Urinary bladder (tissue), 4 donors: ENCODE measurements at places on chromosomes 5 and 9. TPM values are rescaled to one million over a fixed set of nuclear protein-coding genes. Genes with fewer than 3 reads are reported as not detected.
A peak's percentile ranks its signal among the peaks of the same experiment; 100 is the strongest.

DNA sequence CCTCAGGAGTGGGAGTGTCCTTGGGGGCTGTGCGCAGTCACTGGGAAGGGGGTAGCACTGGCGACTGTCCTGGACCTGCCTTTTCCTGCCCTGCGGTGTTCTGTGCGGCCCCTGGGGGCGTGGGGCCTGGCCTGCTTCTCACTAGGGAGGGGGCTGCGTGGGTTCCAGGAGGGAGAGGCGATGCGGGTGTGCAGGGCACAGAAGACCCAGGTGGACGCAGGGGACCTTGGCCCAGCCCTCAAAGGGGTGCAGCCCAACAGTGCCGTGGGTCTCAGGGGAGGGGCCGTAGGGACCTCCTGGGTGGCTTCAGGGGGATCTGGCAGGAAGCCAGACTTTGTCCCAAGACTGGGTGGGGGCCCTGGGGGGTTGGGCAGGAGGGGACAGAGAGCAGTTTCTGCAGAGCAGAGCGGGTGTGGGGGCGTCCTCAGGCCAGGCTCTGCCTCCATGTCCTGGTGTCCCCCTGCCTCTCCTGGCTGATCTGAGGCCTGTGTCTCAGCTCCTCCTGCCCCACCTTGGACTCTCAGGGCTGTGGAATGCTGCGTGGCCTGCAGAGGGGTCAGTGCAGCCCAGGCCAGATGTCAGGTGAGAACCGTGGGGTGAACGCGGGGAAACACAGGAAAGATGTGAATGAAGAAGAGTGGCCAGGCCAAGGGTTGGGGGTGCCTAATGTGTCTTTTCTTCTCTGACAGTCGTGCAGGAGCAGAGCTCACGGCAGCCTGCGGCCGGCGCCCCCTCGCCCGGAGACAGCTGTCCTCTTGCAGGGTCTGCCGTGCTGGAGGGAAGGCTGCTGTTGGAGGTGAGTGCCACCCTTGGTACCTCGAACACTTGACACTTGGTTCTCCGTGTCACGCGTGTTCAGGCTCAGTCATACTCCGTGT lies 54.6 kb downstream of the AHRR start:
- no peak for DNase-seq

GRCh38 chr5:90558344-90559192 lies at the start of gene ADGRV1:
TSS of gene ADGRV1 (plus strand) at chr5:90558797. CDS start at chr5:90558896, 99 bp downstream.
- peak; percentile 57 for DNase-seq

SNCAIP gene
- total RNA-seq = 22.2 TPM

DNA sequence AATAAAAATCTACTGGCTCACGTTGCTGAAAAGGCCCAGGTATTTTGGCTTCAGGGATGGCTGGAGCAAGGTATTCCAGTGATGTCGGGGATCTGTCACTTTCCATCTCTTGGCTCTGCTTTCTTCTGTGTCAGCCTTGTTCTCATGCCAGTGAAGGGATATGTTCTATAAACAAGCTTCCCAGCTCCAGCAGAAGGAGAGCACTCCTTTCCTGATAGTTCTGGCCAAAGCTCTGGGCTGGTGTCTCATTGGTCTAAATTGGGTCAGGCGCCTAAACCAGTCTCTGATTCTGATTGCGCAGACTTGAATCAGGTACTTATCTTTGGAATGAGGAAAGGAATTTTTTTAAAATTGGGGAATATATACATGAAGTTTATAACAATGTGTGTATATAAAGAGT lies 5.1 kb downstream of the SNX30 start:
- DNase-seq = no peak

GRCh38 chr5:14744296-14745187 lies 80.0 kb downstream of the OTULIN start:
- DNase-seq = no peak

TAF11L5 gene
- not detected for total RNA-seq

DNA sequence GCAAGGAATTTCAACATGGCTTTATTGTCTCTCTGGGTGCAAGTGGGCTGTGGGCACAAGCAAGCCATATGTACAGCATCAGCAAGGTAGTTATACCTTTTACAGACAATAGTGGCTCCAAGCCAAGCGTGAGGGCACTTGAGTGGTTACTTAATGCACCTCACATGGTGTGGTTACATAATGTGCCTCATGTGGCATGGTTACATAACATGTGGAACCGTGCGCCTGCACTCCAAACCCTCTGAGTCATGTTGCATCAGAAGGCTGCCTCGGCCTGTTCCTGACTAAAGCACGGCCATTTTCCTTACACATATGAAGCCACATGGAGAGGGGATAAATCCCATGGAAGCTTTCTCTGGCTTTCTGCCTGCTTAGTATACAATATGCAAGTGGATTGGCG lies 150.9 kb downstream of the OSTF1 start:
- DNase-seq = no peak

- no peak for DNase-seq
Observed at GRCh38 chr5:130052752-130053151, 148.5 kb downstream of the CHSY3 start.

EPB41L4A gene
- total RNA-seq = 49.4 TPM

SLC25A2 gene
- total RNA-seq = 0.69 TPM

DNA sequence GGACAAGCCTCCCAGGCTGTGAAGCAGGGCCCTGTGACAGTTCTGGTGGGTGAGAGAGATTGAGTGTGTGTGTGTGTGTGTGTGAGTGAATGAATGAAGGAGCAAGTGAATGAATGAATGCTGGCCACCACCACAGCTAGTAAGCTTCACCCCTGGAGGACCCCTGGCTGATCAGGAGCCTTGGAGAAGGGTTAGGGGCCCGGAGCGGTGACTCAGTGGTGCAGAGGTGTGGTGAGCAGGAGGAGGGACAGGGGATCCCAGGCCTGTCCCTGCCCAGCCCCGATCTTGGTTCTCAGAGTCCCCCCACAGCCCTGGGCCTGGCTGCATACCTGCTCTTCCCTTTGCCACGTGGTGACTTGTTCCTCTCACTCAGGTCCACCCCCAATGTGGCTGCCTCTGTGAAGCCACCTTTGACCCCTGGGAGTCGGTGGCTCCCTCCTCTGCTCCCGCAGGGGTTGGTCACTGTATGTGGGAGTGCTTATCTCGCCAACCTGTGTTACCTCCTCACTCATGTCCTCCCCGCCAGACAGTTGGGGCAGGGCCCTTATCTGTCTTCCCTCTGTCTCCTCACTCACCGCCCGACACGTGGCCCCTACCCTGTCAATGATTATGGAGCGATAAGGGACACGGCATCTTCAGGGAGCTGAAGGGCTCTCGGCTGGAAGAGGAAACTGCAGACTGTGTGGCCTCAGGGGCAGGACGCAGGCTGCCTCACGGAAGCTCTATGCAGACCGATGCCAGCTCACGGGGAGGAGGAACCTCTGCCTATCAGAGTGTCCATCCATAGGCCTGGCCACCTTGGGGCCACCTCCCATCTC lies 99.9 kb upstream of the PITX1 start:
- no peak for DNase-seq

- no peak for DNase-seq
Observed at GRCh38 chr9:93676310-93677047, 100.1 kb downstream of the PHF2 start.

DNA sequence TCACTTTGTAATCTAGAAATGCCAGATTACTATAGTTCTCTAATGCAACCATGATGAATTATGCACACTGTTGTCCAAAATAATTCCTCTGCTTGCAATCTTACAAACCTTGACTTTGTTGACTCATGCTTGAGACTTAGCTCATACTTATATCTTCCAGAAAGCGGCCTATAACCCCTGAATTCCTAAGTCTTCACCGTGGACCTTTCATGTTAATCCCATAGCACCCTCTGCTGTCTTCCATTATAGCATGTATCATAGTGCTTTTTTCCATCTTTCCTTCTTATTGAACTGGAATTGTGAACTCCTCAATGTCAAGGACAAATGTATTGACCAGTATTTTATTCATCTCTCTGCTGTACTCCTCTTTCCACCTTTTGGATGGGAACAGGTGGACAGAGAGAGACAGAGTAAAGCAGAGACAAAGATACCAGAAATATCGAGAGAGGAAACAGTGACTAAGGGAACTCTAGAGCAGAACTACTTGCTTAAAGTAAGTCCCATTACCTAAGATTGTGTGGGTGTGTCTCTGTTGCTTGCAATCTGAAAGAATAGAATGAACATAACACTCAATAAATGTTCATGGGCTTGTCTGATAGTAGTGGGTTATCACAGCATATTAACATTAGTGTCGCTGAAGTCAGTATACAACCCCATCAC lies 110.0 kb downstream of the LURAP1L start:
- DNase-seq = no peak

SEMA4D gene
- 14.0 TPM for total RNA-seq

BRINP1 gene
- total RNA-seq = 0.58 TPM

- no peak for DNase-seq
Observed at GRCh38 chr5:179158556-179158955, 98.4 kb downstream of the ZNF354C start.

NEUROG1 gene
- total RNA-seq = not detected

DNA sequence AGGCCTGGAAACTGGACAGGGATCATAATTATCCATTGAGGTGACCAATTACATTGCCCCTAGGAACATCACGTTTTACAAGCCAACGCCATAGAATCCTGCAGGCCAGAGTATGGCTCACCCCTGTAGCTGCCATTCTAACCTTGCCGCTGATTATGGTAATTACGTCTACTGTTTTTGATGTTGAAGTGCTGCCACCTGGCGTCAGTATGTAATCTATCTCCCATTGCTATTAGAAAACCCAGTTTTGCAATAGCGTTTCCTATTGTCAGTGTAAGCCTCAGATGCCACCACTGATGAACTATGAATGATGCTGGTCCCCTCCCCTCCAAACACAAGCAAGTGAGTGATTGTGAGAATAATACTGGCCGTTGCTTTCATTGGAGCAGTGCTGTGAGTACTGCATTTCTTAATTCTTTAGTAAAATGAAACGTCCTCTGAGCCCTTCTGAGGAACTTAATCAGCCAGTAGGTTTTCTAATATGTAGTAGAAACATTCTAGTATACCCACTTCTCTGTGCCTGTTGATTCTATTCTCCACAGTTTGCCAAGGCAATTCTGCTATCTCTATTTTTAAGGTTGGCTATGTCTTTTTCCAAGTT lies 100.5 kb upstream of the NMUR2 start:
- DNase-seq = no peak

GRCh38 chr5:36820900-36821299 lies 55.7 kb upstream of the NIPBL start:
- no peak for DNase-seq

DNA sequence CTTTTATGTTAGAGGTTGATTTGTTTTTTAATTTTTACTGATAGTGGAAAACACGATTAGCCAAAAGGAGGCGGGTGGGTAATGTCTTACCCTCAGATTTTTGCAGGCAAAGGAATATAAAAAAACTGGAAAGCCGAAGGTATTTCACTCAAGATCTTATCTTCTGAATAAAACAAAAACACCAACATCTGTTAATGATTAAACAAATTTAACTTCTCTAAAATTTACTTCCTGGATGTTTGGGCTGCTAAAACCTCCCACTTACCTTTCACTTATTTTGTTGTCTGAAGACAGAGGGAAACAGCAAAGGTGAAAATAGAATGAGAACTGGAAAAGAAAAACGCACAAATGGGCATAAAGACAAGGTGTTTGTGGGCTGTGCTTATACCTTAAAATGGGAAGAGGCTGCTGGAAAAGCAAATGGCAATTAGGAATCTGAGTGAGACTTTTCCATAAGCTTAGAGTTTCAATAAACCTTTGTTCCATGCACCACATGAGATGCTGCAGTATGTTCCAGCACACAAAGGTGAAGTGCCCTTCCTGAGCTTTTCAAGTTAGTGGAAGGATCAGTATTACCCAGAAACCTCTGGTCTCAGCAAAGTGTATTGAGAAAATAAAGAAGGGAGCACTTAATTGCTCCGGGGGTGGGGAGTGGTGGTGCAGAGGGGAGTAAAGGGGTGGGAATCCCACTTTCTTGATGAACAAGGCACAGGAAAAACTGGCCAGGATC lies 298.3 kb downstream of the BNC2 start:
- DNase-seq = no peak

DNA sequence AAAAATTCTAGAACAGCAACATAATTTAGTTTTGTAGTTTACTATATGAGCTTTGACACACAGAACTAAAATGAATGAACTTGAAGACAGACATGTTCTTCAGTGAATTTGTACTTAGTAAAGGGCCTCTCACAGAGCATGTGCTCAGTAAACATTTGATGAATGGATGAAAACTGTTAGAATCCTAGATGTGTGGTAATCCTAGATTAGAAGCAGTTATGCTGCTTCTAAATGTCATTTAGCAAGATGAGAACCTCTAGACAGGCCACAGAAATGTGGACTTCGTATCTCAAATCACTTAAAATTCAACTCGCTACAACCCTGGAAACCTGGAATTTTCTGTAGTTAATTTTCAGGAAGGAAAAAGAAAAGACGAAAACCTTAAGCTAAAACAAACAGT lies 8.5 kb downstream of the GOLPH3 start:
- DNase-seq = no peak

PCDHB6 gene
- 1.1 TPM for total RNA-seq

DNA sequence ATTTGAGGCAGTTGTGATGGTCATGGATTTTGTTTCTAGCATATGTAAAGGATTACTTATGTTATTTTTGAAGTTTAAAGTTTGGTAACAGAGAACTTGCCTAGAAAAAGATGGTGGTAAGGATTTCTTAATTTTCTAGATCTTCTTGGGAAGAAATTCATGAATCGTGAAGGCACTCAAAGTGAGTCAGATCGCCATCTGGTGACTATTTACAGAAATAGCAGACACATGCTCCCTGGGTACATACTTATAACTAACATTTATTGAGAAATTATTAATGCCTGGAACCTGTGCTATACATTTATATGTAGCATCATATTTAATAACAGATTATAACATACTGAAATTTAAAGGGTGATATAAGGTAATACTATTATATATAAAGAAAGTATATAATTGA lies 299.7 kb downstream of the IZUMO3 start:
- no peak for DNase-seq

DNA sequence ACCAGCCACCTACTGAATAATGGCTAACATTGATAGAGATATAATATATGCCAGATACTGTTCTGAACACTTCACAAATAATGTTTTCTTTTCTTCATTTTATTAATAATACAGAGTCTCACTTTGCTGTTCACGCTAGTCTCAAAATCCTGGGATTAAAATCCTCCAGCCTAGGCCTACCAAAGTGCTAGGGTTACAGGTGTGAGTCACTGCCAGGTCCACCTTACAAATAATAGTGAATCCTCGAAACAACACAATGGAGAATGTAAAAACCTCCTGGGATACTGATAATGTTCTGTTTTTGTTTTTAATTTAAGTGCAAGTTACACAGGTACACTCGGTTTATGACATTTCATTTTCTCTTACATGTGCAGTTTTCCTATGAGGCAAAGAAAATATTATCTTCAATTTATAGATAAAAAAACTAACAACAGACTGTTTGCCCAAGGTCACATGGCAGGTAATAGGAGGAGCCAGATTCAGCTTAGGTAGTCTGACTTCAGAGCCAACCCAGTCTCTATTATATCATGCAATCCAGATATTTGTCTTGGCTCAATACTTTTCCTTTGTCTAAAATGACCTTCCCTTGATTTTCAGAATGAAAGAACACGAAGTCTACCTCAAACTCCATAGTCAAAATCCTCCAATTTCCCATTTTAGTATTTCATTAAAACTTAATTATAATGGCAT lies 7.8 kb downstream of the ZFR start:
- no peak for DNase-seq

LCN12 gene
- total RNA-seq = not detected

DNA sequence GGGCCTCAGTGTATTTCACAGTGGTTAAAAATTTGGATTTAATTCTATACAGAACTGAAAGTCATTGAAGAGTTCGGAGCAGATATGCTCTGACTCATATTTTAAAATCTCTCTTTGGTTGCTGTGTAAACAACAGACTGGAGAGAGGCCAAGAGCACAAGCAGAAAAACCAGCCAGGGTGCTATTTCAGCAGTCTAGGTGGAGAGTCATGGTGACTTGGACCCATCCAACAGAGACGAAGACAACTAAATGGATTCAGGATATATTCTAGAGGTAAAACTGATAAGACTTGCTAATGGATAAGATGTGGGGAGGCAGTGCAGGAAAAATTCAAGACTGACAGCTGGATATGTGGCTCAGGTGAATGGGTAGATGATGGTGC lies 168.9 kb downstream of the MAPKAP1 start:
- peak; percentile 71 for DNase-seq
